ENCODE measurements at places on chromosomes 4 and X.

DNA sequence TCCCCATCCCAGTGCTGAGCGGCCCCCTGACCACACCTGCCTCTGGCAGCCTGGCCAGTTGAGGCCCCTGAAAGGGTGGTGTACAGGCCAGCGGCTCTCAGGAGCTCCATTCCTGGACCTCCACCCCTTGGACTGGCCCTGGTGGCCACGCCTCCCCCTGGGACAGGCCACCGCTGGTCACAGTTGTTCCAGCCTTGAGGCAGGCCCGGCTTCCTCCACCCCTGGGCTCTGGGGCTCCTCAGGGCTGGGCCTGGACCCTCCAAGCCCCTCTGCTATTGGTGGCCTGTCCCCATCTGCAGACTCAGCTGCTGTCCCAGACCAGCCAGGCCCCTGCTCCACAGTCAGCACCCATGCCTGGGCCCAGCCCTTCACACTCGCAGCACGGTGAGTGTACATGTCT, 93.2 kb upstream of the NKX1-1 start:
- peak; percentile 27 for DNase-seq

- DNase-seq: no peak
Measured at GRCh38 chr4:157702831-157703230, 470.0 kb downstream of the GASK1B start.

GRCh38 chr4:154452798-154453346, 38.7 kb downstream of the DCHS2 start:
- DNase-seq: no peak

GRCh38 chr4:106095408-106095807, 200.1 kb downstream of the NPNT start:
- no peak for DNase-seq

GRCh38 chr4:98905297-98905696, 23.6 kb downstream of the EIF4E start:
- DNase-seq: no peak

GRCh38 chrX:68648960-68649359, 1.5 kb downstream of the STARD8 start:
- peak; percentile 74 for DNase-seq

- peak; percentile 81 for DNase-seq
Measured at GRCh38 chr4:75705198-75705977, 19.0 kb upstream of the USO1 start.

- DNase-seq: no peak
Measured at GRCh38 chr4:100695039-100695654, 177.3 kb upstream of the EMCN start.

DNA sequence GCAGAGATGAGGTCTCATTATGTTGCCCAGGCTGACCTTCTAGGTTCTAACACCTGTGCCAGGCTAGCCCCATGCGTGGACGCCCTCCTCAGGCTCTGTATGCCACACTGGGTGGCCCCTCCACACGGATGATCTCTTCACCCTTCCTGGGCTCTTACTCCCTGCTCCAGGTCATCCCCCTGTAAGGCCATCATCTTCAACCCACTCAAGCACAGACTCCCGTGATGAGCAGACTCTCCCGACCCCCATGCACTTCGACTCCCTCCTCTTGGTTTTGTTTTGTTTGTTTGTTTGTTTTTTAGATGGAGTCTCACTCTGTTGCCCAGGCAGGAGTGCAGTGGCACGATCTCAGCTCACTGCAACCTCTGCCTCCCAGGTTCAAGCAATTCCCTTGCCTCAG, 70.9 kb downstream of the HPRT1 start:
- DNase-seq: no peak

DNA sequence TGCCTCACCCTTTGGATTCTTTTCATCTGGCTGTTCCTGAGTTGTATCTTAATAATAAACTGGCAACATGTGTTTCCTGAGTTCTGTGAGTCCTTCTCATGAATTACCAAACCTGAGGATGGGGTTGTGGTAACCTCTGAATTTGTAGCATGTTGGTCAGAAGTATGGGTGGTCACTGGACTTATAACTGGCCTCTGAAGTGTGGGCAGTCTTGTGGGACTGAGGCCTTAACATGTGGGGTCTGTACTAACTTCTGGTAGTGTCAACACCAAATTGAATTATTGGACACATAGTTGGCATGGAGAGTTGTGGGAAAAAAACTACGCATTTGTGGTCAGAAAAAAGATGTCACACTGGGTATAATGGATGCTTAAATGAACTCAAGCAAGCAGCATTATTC, 45.0 kb upstream of the TNIP3 start:
- DNase-seq: no peak

- DNase-seq: no peak
Measured at GRCh38 chr4:10061650-10062415, 40.5 kb upstream of the SLC2A9 start.

Measured in endodermal cell (in vitro differentiated cells).